Activated naive CD8-positive, alpha-beta T cell treated with anti-CD3 and anti-CD28 coated beads for 36 hours (primary cell): ENCODE measurements at places on chromosomes 1 and 21.

GRCh38 chr1:105485207-105485606 lies 1571.3 kb upstream of the PRMT6 start:
- H3K27me3 ChIP-seq = no peaks in the 10 kb centered on the region
- no peak overlapping the region for H3K4me3 ChIP-seq
- no peak for DNase-seq
- H3K36me3 ChIP-seq = no peaks in the 10 kb centered on the region
- no peak overlapping the region for H3K27ac ChIP-seq

GRCh38 chr1:192877283-192877886 lies 68.5 kb downstream of the RGS2 start:
- no peak overlapping the region for H3K27ac ChIP-seq
- no peak for DNase-seq
- no peak overlapping the region for H3K4me3 ChIP-seq
- peaks cover 1% of the 10 kb centered on the region for H3K36me3 ChIP-seq

DNA sequence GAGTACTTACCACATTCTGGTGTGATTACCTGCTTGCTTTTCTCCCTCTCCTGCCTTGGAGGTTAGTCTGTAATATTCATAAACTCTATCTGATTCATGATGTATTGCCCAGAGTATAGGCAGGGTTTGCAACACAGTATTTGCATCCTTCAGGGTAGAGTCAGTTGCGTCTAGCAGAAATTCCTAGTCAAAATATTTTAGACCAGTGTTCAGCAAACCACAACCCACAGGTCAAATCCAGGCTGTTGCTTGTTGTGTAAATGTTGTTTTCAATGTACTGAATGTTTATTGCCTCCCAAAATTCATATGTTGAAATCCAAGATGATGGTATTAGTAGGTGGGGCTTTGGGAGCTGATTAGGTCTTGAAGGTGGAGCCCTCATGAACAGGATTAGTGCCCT lies 82.9 kb downstream of the NGF start:
- H3K27me3 ChIP-seq = no peaks in the 10 kb centered on the region
- DNase-seq = no peak
- H3K36me3 ChIP-seq = peaks cover 1% of the 10 kb centered on the region
- H3K4me1 ChIP-seq = no peaks in the 10 kb centered on the region

DNA sequence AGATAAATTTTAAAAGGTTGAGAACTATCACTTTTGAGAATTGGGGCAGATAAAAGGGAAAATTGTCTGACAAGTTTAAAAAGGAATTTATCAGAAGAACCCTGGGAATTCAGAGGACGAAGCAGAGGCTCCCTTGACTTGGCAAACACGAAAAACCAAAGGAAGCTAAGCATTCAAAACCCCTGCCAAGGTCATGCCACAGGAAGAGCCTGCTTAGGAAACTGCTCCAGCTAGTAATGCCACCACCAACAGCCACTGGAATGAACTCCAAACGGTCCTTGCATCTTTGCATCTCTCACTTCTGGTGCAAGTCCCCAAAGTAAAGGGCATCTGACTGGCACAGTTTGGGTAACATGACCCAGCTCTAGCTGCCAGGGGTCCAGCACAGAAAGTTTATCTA lies 7.2 kb downstream of the GPBP1L1 start:
- H3K36me3 ChIP-seq = peaks cover 7% of the 10 kb centered on the region
- H3K27ac ChIP-seq = no peak overlapping the region
- peaks cover 61% of the 10 kb centered on the region for H3K4me1 ChIP-seq
- no peak overlapping the region for H3K4me3 ChIP-seq
- DNase-seq = no peak
- H3K27me3 ChIP-seq = no peaks in the 10 kb centered on the region

DNA sequence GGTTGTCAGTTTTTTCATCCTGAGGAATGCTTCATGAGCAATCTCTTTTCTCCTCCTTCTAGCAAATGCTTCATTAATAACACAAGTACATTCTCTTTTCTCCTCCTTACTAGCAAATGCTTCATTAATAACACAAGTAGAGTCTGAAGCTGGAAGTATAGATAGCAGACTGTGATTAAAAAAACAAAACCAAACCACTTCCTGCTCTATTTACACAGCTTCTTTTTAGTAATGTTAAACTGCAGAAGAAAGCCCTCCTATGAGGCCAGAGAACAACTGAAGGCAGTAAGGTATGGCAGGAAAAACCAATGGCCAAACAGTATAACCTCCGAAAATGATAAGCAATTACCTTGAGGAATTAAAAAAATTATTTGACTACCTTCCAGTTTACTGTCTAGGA lies 90.1 kb downstream of the ZSWIM5 start:
- H3K4me3 ChIP-seq = no peak overlapping the region
- H3K27ac ChIP-seq = no peak overlapping the region

DNA sequence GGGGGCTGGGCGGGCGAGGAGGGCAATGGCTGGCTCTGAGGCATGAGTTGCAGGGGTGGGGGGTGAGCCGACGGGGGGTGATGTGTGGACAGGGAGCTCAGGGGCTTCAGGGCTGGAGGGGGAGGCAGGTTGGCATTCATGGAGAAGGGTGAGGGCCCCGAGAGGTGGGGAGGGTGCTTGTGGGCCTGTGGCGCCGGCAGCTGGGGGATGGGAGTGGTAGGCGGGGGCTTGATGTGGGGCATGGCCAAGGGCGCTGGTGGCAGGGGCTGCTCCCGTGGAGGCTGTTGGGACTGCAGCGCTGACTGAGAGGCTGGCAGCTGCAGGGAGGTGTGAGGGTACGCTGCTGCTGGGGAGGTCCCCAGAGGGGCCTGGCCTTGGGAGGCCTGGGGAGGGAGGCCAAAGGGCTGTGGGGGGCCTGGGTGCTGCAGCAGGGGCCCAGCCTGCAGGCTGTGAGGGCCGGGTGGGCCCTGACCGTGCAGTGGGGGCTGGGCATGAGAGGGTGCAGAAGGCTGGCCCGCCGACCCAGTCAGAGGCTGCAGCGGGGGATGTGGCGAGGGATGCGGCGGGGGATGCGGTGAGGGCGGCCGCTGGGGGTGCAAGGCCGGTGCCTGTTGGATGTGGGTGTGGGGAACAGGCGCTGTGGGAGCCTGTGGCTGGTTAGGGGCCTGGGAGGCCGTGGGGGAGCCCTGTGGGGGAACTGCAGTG lies 42.7 kb downstream of the SLC45A1 start:
- H3K27ac ChIP-seq = no peak overlapping the region
- H3K4me3 ChIP-seq = no peak overlapping the region

GRCh38 chr1:238101923-238102322 lies 211.2 kb upstream of the ZP4 start:
- no peaks in the 10 kb centered on the region for H3K27me3 ChIP-seq
- no peaks in the 10 kb centered on the region for H3K36me3 ChIP-seq
- no peaks in the 10 kb centered on the region for H3K4me1 ChIP-seq
- H3K27ac ChIP-seq = no peak overlapping the region

DNA sequence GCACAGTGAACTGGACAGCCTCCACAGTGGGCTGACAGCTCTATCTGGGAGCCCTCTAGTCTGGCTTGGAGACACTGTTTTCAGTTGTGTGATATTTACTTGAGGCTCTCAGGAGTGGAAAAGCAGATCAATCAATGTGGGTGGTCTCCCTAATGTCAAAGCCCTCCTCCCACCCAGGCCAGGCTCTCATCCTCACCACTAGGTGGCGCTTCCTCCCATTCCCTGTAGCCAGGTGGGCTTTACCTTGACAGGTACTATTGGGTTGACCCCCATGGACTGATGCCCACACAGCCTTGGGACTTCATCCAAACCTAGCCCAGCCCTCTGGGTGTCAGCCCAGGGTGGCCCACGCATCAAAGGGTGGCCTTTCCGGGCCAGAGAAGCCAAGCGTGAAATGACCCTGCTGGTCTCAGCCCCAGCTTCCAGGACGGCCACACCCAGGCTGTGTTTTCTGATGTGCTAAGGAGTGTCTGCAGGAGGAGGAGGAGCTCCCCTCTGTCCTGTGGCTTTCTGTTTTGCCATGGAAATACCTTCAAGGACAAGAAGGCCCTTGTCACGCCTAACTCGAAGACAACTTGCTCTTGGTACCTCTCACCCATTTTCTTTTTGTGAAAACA lies 54.0 kb downstream of the CLIC6 start:
- H3K27ac ChIP-seq = no peak overlapping the region
- no peaks in the 10 kb centered on the region for H3K36me3 ChIP-seq
- no peaks in the 10 kb centered on the region for H3K4me1 ChIP-seq
- peaks cover 5% of the 10 kb centered on the region for H3K27me3 ChIP-seq
- peak; percentile 24 for DNase-seq
- H3K4me3 ChIP-seq = no peak overlapping the region

GRCh38 chr1:87167157-87167789 lies 161.4 kb upstream of the LMO4 start:
- peaks cover 31% of the 10 kb centered on the region for H3K27me3 ChIP-seq
- DNase-seq = no peak
- no peaks in the 10 kb centered on the region for H3K4me1 ChIP-seq
- no peaks in the 10 kb centered on the region for H3K36me3 ChIP-seq
- no peak overlapping the region for H3K27ac ChIP-seq

- no peak overlapping the region for H3K4me3 ChIP-seq
- H3K27ac ChIP-seq = no peak overlapping the region
- H3K27me3 ChIP-seq = peaks cover 87% of the 10 kb centered on the region
- peaks cover 2% of the 10 kb centered on the region for H3K36me3 ChIP-seq
Measured at GRCh38 chr1:197924516-197925123, 7.4 kb downstream of the LHX9 start.

DNA sequence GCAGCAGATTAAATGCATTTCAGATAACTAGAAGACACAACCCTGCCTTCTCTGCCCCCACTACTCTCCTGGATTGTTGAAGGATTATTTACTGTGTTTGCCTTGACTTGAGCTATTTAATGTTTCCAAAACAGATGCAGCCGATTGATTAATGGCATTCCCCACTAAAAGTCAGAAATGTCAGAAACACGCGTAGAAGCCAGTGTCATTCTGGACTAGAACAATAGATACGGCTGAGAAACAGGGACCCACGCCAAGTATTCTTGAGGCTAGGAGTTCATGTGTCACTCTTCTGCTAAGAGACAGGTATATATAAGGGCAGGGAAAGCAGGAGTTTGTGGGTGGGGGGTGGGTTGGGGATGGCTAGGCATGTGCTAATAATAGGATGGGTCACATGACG lies 366.7 kb upstream of the PROX1 start:
- H3K4me1 ChIP-seq = peaks cover 6% of the 10 kb centered on the region
- no peak overlapping the region for H3K27ac ChIP-seq
- H3K36me3 ChIP-seq = no peaks in the 10 kb centered on the region
- no peak for DNase-seq
- peaks cover 14% of the 10 kb centered on the region for H3K27me3 ChIP-seq

GRCh38 chr1:178349801-178350200 lies 147.0 kb downstream of the CLEC20A start:
- no peak overlapping the region for H3K27ac ChIP-seq
- no peak overlapping the region for H3K4me3 ChIP-seq
- H3K4me1 ChIP-seq = no peaks in the 10 kb centered on the region
- peaks cover 4% of the 10 kb centered on the region for H3K27me3 ChIP-seq

- H3K27ac ChIP-seq = peak overlapping the region; percentile 100
- H3K4me1 ChIP-seq = peaks cover 59% of the 10 kb centered on the region
Measured at GRCh38 chr1:116737020-116737854, 17.0 kb upstream of the CD2 start.

DNA sequence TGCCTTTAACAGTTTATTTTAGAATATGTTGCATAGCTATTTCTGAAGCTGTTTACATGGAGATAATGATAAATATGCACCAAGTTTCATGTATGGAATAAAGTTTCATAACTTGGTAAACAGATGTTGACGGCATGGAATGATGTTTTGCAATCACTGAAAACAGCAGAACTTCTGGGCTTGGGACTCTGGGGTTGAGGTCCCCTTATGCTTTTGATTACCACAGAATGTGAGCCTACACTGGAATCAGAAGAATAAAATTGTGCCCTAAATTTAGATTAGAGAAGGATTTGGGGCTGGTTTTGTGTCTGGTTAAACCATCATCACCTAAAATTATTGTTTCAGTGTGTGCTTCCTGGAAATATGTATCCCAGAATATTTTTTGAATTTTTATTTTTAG lies 11.1 kb downstream of the KRTAP24-1 start:
- H3K4me1 ChIP-seq = no peaks in the 10 kb centered on the region
- no peak overlapping the region for H3K4me3 ChIP-seq
- H3K36me3 ChIP-seq = no peaks in the 10 kb centered on the region
- no peak overlapping the region for H3K27ac ChIP-seq
- no peak for DNase-seq
- peaks cover 3% of the 10 kb centered on the region for H3K27me3 ChIP-seq

DNA sequence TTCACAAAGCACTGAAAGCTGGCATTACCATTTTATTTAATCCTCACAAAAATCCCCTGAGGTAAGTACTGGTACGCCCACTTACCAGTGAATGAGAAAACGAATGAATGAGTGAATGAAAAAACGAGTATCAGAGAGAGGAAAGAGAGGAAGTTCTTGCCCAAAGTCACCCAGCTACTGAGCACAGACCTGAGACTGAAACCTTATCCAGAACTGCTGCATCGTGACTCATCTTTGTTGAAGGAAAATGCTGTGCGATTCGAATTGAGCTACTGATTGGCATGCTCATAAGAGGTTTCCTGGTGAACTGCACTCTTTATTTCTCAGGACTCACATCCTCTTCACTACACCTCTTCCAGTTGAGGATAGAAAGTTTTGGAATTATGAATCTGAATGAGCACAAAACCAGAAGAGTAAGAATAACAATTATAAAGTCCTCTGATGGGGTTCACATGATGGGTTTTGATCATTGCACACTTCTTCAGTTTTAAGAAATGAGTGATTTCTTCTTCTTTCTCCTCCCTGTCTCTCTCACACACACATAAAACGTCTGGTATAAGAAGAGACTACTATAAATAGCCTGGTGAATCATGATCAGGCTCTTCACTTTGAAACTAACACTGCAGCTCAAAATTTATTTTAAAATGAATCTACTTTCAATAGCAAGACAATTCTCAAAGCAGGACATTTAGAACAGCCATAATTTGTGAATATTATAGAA lies 32.1 kb downstream of the IL12RB2 start:
- peaks cover 77% of the 10 kb centered on the region for H3K36me3 ChIP-seq
- peaks cover 76% of the 10 kb centered on the region for H3K4me1 ChIP-seq
- H3K27ac ChIP-seq = peak overlapping the region; percentile 88
- peak overlapping the region; percentile 32 for H3K4me3 ChIP-seq
- peak; percentile 62 for DNase-seq

DNA sequence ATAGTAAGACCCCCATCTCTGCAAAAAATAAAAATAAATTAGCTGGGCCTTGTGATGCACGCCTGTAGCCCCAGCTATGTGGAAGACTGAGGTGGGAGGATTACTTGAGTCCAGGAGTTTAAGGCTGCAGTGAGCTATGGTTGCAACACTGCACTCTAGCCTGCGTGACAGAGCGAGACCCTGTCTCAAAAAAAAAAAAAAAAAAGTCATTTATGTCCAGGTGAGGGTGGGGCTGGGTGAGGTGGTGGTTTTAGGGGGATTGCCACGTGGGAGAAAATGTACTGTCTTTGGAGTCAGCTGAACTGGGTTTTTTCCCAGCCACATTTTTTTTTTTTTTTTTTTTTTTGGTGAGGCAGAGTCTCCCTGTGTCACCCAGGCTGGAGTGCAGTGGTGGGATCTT lies 6.7 kb downstream of the PIK3CD start:
- peak overlapping the region; percentile 99 for H3K27ac ChIP-seq
- no peaks in the 10 kb centered on the region for H3K27me3 ChIP-seq
- H3K36me3 ChIP-seq = peaks cover 59% of the 10 kb centered on the region

- H3K36me3 ChIP-seq = no peaks in the 10 kb centered on the region
- peaks cover 33% of the 10 kb centered on the region for H3K27me3 ChIP-seq
- no peak overlapping the region for H3K27ac ChIP-seq
- peaks cover 2% of the 10 kb centered on the region for H3K4me1 ChIP-seq
- no peak overlapping the region for H3K4me3 ChIP-seq
- DNase-seq = no peak
Measured at GRCh38 chr1:230455291-230455690, 29.2 kb upstream of the PGBD5 start.

GRCh38 chr1:9050803-9051202 lies 18.6 kb downstream of the SLC2A5 start:
- DNase-seq = no peak
- H3K36me3 ChIP-seq = no peaks in the 10 kb centered on the region
- H3K27me3 ChIP-seq = no peaks in the 10 kb centered on the region

GRCh38 chr1:231818337-231818736 lies 191.7 kb downstream of the DISC1 start:
- H3K27me3 ChIP-seq = no peaks in the 10 kb centered on the region
- no peak overlapping the region for H3K4me3 ChIP-seq
- no peak for DNase-seq
- H3K4me1 ChIP-seq = no peaks in the 10 kb centered on the region
- H3K36me3 ChIP-seq = peaks cover 15% of the 10 kb centered on the region
